ENCODE measurements at places on chromosomes 1 and 21. TPM values are rescaled to one million over a fixed set of nuclear protein-coding genes. Genes with fewer than 3 reads are reported as not detected.

Gene PRAMEF20
- not detected for total RNA-seq

Gene TINAGL1
- 78.5 TPM for total RNA-seq

Gene HFM1
- 1.0 TPM for total RNA-seq

Gene SKI
- total RNA-seq: 91.2 TPM

Gene SPRR5
- total RNA-seq: 18.5 TPM

DNA sequence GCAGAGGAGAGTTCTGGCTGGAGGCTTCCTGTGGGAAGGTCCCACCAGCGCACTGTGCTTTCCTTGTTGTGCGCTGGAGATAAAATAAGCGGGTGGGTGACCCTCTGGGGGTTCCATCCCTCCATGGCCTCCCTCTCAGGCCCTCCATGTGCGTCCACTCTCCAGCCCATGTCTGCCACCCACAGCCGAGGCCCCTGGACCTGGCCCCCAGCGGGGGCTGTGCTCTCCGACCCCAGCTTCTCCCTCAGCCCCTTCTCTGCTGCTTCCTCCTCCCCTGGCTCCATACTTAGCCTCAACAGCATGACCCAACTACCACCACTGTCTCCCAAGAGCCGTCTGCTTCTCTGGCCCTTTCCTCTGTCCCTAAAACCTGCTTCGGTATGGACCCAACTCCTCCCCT lies 61.4 kb downstream of the GNG4 start:
- DNase-seq: no peak
- H3K27ac ChIP-seq: no peak overlapping the region
- H3K36me3 ChIP-seq: no peaks in the 10 kb centered on the region
- no peak overlapping the region for H3K4me3 ChIP-seq
- peaks cover 14% of the 10 kb centered on the region for H3K27me3 ChIP-seq

- H3K4me1 ChIP-seq: no peaks in the 10 kb centered on the region
- no peaks in the 10 kb centered on the region for H3K27me3 ChIP-seq
- H3K27ac ChIP-seq: no peak overlapping the region
- DNase-seq: no peak
- peaks cover 93% of the 10 kb centered on the region for H3K36me3 ChIP-seq
- no peak overlapping the region for H3K4me3 ChIP-seq
These were observed 20.9 kb upstream of the IPO9 start for GRCh38 chr1:201807958-201808632.
